ENCODE measurements at places on chromosomes 7 and 10.

DNA sequence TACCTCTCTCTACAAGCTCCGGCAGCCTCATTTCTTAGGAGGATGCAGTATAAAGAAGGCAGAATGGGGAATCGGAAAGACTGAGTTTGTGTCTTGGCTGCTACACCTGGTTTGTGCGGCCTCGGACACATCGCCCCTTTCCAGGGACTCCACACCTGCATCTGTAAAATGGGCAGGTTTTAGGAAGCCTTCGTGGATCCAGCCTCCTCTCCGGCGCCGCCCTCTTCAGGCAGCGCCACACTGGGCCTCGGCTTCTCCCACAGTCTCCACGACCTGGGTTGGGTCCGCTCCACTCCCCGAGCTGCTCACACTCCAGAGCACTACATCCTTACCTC is 341 bp downstream of the GOT1 start:
- DNase-seq = no peak

- DNase-seq = no peak
These were observed 15.5 kb downstream of the ARHGAP12 start for GRCh38 chr10:31912898-31913850.

GRCh38 chr7:142459551-142459963 is 201.7 kb upstream of the PRSS58 start:
- DNase-seq = peak; percentile 52

- DNase-seq = no peak
These were observed 66.1 kb downstream of the GRID1 start for GRCh38 chr10:86300399-86300925.

DNA sequence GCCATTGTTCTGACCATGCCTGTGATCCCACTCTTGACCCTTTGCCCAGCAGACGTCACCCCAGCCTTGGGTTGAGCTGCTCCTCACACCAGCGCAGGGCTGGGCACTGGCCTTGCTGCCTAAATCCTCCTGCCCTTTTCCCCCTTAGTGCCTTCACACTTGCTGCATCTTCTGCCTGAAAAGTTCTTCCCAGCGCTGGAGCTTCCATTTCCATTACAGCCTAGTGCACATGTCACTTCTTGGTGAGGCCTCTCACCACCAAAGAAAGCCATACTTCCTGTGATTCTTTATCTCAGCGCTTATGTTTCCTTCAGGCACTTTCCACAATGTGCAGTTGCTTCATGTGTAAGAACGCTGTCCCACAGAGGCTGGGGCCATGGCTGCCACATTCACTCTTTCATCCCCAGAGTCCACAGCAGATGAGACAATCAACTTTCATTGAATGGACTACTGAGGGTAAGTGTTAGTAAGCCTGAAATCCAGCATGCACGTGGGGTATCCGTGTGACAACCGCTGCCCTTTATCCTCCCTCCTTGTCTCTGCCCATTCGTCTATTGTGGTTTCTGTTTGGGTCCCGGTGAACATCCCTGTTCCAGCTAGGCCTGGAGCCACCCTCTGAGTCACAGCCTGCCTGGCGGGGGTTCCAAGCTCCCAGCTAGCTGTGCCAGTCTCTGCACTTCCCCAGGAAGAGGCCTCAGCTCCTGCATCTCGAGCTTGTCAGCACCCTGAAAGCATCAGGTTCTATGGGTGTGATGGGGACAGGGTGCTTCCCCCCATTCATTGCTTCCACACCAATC is 37.3 kb downstream of the ADRA2A start:
- DNase-seq = no peak

DNA sequence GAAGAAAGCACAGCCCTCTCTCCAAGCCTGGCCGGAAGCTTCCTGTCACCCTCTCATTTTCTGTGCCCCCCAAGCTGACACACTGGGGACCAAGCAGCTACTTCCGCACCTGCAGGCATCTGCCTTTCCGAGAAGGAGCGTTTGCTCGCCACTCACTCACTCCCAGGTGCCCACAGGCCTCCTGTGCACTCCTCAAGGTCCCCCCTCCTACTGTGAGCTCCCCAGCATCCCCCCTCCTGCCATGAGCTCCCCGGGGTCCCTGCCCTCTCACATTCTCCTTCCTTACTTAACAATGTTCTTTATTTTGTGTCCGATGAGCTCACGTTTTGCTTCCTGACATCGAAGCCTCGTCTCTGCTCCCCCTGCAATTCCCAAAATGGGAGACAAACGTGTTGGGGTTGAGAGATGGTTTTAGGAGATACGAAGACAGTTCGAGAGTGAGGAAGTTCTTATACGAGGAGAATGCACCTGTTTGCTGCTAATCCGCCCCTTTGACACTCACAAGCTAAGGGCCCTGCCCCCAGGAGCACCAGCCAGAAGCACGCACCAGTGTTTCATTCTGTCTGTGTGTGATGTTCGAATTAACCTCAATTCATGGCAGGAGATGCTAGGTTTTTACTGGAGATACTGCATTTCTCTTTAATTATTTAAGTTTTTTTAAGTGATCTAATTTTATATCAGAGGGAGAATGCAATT is 70.2 kb downstream of the PDGFA start:
- no peak for DNase-seq

DNA sequence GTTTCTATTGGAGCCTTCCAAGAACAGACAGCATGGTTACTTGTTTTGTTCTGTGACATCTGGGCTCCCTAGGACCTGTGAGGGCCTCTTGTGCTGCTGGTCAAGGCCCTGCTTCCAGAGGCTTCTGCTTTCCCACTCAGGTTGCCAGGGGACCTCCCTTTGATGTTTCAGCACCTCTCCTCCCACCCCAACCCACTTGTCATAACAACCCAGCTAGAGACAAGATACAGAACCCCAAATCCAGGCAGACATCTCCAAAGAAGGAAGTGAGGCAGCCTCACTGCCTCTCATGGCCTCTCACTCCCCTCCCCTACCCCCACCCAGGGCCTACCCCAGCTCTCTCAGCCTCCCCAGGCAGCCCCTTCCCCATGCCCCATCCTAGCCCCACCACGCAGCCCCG is 11.3 kb downstream of the NFKB2 start:
- no peak for DNase-seq

GRCh38 chr7:26857506-26858240 is 6.7 kb downstream of the SKAP2 start:
- DNase-seq = no peak

DNA sequence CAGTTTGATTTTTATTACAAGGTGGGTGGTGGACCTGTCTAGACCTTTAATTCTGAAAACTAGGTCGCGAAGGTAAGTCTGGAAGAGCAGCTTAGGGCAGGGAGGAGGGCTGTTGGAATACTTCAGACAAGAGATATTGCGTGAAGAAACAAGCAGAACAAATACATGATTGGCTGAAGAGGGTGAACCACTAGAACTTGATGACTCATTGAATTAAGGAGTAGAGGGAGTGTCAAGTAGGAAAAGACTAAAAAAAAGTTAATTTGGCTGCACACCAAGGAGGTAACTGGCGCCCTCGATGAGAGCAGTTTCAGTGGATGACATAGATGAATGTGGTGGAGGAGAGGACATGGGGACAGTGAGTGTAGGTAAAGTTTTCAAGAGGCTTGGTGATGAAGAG is 41.3 kb downstream of the WNT2 start:
- DNase-seq = no peak

GRCh38 chr10:123129618-123130271 is 6.0 kb upstream of the HMX3 start:
- DNase-seq = no peak

DNA sequence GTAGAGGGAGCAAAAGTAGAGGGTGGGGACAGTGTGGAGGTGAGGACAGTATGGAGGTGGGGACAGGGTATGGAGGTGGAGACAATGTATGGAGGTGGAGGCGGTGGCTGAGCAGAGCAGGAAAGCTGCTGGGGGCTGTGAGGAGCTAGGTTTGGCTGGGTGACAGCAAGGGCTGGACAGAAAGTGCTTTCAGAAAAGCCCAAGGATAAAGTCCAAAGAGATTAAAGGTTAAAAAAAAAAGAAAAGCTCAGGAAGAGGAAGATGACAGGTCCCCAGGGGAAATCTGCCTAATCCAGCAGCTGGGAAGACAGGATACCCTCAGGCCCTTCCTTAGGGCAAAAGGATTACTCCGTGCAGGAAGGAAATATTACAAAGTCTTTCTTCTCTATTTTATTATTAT is 32.1 kb upstream of the PFKFB3 start:
- no peak for DNase-seq

DNA sequence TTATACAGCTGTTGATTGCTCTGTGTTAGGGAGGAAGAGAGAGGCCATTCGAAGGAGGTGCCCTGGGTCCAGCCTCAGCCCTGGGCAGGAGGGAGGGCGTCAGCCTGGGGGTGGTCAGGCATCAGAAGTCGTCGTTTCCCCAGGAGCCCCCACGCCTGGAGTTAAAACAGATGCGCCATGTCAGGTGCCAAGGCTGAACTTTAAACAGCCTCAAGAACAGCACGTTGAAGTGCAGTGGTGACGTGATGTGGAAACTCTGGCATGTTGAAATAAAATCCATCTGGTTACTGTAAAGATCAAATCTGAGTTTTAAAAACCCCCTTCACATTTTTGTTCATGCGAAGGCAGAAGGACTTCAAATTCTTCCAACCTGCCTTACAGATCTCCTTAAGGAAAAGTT is 128.4 kb upstream of the PPP2R2D start:
- DNase-seq = peak; percentile 34
